Stimulated activated CD4-positive, alpha-beta T cell treated with anti-CD3 and anti-CD28 coated beads, Interleukin-4, amount 100 ng/mL, for 24 hours (primary cell): ENCODE measurements at places on chromosomes 13 and 19.

DNA sequence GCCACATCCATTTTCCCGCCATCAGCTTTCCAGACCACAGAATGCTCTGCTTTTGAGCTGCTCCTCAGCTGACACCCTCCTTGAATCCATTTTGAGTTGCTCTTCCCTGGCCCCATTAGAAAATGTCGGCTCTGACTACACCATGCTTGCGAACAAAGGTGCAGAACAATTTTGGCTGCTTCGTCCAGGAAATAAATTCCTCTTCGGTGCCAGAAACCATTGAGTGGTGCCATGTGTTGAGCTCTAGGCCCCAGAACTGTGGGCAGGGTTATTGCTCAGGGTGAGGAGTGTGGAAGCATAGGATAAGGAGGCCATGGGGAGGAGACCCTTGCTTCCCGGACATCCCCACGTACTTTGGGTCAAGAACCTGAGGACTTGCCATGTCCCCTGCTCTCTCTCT is 52.1 kb downstream of the NFIX start:
- DNase-seq = no peak

- DNase-seq = no peak
Observed at GRCh38 chr13:33640832-33641231, 177.1 kb upstream of the RFC3 start.

DNA sequence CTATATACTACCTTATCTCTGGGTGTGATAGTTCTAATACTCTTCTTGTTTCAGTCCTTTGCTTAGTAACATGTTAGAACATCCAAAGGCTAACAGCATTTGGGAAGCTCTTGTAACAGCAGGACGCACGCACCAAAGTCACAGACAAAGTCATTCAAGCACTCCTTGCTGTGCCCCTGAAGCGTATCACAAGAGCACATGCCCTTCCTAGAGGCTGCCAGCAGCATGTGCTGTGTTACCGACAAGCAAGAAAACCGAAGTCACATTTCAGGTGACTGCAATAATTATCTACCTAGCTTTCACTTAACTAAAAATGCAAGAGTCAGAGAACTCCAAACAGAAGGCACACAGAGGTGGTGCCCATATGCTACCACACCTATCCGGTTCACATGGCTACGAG is 194.1 kb downstream of the KLF12 start:
- DNase-seq = no peak

- DNase-seq = no peak
Observed at GRCh38 chr19:28494461-28494860, 718.5 kb downstream of the UQCRFS1 start.

DNA sequence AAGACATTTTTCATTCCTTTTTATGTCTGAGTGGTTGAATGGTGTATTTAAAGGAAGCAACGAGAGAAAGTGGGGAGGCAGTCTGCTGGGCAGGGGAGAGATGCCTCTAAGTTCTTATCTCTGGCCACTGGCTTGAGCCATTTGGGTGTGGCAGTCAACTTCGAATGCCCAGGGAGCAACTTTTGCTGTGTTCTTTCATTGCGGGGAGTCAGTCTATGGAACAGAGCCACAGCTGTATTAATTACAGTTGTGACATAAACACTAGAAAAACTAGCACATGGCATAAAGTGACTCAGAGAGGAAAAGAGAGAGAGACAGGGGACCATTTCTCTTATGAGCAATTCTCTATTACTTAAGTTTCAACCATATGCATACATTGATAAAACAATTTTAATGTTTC is 40.4 kb upstream of the PDCD5 start:
- no peak for DNase-seq

GRCh38 chr13:113205428-113205931 is 3.0 kb downstream of the PCID2 start:
- DNase-seq = no peak

GRCh38 chr19:36032251-36033104 is at the start of gene CLIP3:
Gene CLIP3 (minus strand): TSS chr19:36032873. CDS start chr19:36032357, 516 bp downstream.
- peak; percentile 24 for DNase-seq
